ENCODE measurements at places on chromosomes 7 and 10.

DNA sequence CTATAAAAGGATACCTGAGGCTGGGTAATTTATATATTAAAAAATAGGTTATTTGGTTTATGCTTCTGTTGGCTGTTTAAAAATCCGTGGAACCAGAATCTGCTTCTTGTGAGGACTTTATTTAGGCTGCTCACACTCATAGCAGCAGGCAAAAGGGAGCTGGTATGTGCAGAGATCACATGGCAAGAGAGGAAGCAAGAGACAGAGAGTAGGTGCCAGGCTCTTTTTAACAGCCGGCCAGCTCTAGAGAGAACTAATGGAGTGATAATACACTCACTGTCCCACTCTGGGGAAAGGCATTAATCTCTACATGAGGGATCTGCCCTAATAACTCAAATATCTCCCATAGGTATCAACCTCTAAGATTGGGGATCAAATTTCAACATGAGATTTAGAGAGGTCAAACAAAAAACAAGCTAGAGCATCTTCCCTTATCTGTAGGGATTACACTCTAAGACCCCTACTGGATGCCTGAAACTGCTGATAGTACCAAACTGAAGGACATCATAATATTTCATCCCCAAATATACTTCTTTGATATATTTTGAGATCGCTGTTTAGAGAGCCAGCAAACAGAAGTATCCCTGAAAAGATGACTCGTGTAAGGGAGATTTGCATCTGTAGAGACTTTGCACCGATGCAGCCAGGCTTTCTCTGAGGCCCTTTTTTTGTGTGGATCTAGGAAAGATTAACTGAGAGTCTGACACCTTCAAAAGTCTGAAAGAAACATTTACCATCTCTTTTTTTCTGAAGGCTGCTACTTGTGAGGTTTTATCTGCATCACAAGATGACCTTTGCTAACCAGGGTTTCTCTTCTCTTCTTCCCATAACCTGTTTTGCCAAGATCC, 717.0 kb upstream of the MBL2 start:
- DNase-seq: no peak

GRCh38 chr10:44935966-44936295, 23.7 kb upstream of the RASSF4 start:
- no peak for DNase-seq

GRCh38 chr10:34528320-34528719, 286.8 kb downstream of the PARD3 start:
- no peak for DNase-seq

GRCh38 chr10:95767884-95768556, 12.1 kb downstream of the ENTPD1 start:
- DNase-seq: no peak

DNA sequence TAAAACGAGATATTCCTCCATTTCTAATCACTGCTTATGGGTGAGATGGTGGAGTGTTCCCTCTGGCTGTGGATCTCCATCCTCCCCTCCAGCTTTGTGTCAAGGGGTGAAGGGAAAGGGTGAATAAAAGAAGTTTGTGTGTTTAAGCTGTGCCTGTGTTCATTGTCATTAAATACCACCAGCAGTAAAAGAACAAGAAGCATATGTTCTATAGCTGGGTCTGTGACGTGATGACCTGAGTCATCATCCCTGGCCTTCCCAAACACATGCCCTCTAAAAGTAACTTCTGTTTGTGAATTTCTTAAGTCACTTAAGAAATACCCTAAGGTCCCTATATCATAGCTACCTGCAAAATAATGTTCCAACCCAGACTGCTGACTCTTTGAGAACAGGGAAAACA, 104.9 kb downstream of the PPP1R17 start:
- DNase-seq: no peak

GRCh38 chr10:33145451-33146188, 187.6 kb upstream of the ITGB1 start:
- DNase-seq: no peak

DNA sequence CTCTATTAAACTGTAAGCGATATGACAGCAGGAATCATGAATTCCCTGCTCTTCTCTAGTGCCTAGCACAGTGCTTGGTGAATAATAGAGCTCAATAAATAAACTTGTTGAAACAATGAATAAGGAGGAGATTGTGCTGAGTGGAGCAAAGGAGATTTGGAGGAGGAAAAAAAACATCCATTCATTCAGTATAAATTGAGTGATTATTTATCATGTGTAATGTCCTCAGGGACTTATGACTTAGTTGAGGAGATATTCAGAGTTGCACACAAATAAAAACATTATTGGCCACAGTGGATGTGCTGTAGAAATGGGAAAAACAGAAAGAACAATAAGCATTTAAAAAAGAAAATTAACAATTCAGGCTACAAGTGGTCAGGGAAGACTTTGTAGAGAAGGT, 125.7 kb downstream of the FOXP2 start:
- DNase-seq: no peak

GRCh38 chr7:155793720-155794119, 18.5 kb downstream of the SHH start:
- no peak for DNase-seq

DNA sequence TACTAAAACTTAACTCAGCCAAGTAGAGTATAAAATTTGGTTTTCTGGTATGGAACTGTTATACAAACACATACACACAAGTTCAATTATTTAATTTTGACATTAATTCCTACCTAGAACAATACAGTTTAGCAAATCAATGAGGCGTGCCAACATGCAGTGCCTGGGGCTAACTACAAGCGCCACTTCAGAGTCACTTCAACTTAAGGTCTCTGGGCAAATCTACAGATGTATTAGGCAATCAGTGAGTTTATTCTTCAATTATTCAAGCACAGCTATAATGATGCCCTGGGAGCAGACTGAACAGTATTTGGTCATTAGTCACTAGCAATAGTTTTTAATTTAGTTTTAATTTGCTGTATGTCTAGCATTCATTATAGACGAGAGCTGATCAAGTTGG, 51.6 kb downstream of the HIBADH start:
- DNase-seq: no peak

- DNase-seq: no peak
These were observed 190.8 kb downstream of the ADRA2A start for GRCh38 chr10:111267673-111268072.

- no peak for DNase-seq
These were observed 18.3 kb downstream of the INPP5A start for GRCh38 chr10:132555648-132556575.

DNA sequence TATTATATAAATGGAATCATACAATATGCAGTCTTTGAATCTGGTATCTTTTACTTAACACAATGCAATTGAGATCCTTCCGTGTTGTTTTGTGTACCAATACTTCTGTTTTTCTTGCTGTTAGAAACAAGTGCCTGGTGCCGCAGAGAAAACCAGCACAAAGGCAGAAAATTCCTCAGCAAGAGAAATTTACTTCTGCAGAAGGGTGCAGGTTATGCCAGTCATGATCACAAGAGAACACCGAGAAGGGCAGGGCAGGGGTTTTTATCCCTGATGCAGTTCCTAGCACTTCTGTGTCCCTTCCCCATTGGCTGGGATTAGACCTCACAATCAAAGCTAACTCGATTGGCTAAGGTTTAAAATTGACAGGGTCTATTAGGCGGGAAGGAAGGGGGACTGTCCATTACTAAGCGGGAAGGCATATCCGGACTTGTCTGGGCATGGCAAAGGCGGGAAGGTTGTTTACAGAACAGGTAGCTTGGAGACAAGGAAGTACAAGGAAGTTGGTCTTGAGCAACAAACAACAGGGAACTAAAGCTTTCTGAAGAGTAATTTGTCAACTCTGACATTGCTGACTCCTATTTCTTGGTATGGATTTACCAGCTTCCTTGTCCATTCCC, 2.4 kb upstream of the ZNF33B start:
- no peak for DNase-seq

GRCh38 chr7:106679153-106679931, 18.4 kb upstream of the CCDC71L start:
- no peak for DNase-seq

DNA sequence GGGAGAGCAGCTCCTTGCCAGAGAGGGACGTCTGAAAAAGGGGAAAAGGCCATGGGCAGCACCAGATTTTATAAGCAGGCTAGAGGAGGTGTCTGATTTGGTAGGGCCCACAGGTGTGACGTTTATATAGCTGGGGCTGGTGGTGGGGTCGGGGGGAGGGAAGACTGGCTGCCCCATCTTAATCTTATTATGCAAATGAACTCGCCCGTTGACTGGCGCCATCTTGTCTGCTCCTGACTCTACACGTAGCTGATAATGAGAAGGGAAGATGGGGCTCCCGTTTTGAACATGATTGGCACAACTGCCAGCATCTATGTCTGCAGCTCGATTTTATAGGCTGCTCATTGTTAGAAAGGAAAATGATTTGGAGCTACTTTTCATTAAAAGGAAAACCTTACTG, 28.6 kb upstream of the CADPS2 start:
- no peak for DNase-seq

- no peak for DNase-seq
These were observed 14.9 kb downstream of the TRIM56 start for GRCh38 chr7:101099969-101100781.

DNA sequence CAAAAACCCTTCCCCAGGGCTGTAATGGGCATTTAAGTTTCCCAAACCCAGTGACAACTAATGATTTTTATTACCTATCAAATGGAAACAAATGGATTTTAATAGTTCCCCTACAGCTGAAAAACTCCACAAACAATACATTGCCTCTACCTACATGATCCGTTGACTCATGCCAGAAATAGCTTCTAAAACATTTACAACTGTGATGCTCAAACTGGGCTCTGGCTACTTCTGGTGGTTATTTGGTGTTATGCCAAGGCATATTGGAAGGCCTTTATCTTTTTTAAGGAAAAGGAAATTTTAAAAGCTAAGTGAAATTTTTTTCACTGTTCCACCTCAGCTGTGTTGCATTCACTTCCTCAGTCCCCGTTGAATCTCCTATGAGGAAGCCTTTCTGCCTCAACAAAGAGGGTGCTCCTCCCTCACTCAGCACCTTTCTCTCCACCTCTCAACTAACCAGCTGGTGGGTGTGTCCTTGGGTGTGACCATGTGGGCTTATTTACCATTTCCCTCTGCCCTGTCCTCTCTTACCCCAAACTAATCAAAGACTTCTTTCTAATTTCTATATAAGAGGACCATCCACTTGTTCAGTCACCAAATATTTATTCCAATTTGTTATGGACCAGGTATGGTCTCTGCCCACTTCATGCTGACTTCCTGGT, 82.9 kb downstream of the PRTFDC1 start:
- DNase-seq: no peak

- no peak for DNase-seq
These were observed 1.4 kb downstream of the CLEC5A start for GRCh38 chr7:141945356-141945755.

- no peak for DNase-seq
These were observed 93.3 kb downstream of the CHST15 start for GRCh38 chr10:123999956-124000615.

GRCh38 chr7:11527707-11528106, 304.3 kb downstream of the THSD7A start:
- no peak for DNase-seq

- DNase-seq: no peak
These were observed 234.0 kb downstream of the TNS3 start for GRCh38 chr7:47347816-47348385.

- DNase-seq: no peak
These were observed 21.2 kb downstream of the CYP3A4 start for GRCh38 chr7:99762680-99763327.

DNA sequence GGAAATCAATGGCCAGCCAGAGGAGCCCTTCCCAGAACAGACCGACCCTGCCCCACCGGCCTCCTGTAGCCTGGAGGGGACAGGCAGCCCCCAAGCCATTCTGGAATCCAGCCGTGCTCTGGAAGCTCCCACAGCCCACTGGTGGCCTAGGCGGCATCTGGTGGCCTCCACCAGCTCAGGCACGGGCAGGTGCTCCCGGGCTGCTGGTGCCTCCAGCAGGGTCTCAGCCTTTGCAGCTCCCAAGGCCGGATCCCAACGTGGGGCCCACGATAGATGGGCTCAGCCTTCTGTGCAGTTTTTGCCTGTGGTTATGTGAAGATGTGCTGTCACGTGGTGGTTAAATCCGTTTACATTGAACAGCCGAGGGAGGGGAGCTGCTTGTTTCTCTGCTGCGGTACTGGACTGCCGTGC, 44.4 kb downstream of the JAKMIP3 start:
- DNase-seq: no peak

GRCh38 chr10:118243907-118244306, 98.2 kb downstream of the FAM204A start:
- no peak for DNase-seq

- no peak for DNase-seq
These were observed 512.0 kb downstream of the TCERG1L start for GRCh38 chr10:130799532-130799931.

DNA sequence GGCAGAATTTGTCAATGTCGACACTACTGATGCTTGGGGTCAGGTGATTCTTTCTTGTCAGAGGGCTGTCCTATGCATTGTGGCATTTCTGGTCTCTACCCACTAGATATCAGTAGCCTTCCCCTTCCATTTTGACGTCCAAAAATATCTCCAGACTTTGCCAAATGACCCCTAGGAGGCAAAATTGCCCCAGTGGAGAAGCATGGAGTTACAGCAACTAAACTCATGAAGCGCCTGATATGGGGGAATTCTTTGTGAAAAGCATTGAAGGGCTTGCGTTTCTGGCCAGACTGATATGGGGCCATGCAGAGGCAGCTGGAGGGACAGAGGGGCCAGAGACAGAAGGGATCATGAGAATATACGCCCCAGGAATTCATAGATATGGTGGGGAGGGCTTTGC, 43.6 kb downstream of the ADRB1 start:
- DNase-seq: no peak

GRCh38 chr7:12244129-12244528, 33.0 kb downstream of the TMEM106B start:
- no peak for DNase-seq

GRCh38 chr7:81949306-81949705, 179.5 kb upstream of the HGF start:
- no peak for DNase-seq

DNA sequence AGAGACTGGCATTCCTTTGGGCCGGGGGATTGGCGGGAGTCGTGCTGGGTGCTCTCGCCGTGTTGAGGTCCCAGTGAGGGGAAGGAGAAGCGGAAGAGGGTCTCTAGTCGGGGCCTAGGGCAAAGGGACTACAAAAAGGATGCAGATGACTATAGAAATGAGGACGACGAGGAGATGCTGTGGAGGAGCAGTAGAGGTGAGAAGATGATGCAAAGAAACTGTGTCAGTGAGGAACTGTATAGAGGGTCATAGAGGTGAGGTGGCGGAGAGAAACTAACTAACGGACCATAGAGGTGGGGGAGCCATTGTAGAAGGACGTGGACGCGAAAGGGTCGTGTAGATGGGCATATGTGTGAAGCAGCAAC, 324 bp downstream of the TWNK start:
- no peak for DNase-seq

DNA sequence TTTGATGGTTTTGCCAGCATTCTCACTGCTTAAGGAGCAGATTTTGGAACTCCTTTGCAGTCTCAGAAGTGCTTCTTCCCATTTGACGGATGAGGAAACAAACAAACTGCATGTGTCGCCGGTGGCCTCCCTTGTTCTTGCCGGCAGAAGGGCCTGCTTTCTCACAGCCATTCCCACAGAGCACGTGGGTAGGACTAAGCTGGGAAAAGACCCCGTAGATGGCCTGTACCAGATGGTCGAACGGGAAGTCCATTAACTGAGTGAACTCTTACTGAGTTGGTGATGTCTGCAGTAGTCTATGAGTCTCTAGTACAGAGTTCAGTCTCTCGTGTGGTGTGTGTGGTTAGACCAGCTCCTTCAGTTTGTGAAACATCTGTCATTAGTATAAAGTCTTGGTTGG, 131.9 kb downstream of the TRRAP start:
- no peak for DNase-seq

Measured in effector CD8-positive, alpha-beta T cell (primary cell).